ENCODE measurements at places on chromosomes 6 and 20.

DNA sequence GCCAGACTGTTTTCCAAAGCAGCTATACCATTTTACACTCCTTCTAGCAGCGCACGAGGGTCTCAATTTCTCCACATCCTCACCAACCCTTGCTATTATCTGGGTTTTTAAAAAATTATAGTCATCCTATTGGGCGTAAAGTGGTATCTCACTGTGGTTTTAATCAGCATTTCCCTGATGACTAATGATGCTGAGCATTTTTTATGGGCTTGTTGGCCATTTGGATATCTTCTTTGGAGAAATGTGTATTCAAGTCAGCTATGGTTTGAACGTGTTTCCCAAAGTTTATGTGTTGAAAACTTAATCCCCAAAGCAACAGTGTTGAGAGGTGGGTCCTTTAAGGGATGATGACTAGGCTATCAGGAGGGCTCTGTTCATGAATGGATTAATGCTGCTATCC lies 6.7 kb downstream of the MCUR1 start:
- DNase-seq: no peak

- no peak for DNase-seq
Observed at GRCh38 chr6:149939356-149939648, 2.5 kb upstream of the ULBP2 start.

- no peak for DNase-seq
Observed at GRCh38 chr20:33273117-33273851, 9.7 kb upstream of the BPIFB1 start.

- DNase-seq: no peak
Observed at GRCh38 chr20:48788486-48789072, 39.2 kb downstream of the PREX1 start.

DNA sequence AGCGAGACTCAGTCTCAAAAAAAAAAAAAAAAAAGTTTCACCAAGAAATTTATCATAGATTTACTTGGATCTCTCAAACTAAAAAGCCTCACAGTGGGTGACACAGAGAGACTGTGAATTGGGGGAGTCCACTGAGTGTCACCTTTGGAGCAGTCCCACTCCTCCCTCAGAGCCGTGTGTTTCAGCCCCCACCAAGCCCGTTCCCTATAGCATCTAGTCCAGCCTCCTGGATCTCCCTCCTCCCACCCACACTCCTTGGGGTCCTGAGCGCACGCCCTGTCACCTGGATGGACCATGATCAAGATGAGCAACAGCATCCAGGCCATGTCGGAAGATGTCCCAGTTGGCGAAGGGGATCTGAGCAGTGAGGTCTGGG lies 422 bp downstream of the NCR3 start:
- no peak for DNase-seq

DNA sequence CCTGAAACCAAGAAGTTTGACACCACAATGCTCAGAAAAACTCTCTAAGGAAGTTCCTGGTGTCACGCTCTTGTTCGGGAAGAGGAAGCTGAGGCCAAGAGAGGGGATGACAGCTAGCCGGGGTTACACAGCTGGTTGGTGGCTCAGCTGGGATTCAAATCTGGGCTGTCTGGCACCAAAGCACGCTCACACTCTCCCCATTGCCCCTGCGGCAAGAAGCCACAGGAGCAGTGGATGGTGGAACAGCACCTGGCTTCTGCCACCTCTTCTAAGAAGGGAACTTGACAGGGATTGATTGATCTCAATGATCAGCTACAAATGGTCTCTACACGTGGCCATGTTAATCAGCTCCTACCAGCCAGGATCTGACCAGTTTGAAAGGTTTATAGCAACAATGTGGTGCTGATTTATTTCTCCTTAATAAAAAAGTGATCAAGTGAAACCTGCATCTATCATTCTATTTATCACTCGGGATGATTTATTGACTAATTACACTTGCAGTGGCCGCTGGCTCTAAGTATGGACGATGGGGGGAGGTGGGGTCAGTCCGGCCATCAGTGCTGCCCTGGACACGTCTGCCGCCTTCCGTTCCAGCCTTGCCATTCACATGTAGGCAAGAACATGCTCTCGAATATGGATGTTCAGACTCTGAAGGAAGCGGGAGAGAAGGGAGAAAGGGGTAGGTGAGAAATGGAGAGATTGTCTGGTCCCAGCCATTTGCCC lies 71.9 kb upstream of the TOP1 start:
- DNase-seq: peak; percentile 21

DNA sequence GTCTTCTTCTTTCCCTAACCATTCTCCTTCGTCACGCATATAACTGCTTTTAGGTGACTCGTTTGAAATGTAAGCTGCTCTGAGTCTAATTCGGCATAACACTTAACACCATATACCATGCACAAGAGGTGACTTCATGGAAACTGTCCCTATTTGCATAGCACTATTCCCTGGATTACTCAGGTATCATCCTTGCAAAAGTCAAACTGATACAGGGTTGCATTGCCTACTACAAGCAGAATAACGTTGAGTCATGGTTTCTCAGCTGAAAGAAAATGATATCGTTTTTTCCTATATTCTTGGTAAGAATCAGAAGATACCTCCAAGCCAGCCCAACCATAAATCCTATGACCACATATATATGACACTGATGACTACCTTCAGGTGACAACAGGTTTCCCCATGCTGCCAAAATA lies 227.5 kb downstream of the ATXN1 start:
- DNase-seq: no peak

GRCh38 chr20:10669843-10670446 lies 3.9 kb downstream of the JAG1 start:
- DNase-seq: no peak

DNA sequence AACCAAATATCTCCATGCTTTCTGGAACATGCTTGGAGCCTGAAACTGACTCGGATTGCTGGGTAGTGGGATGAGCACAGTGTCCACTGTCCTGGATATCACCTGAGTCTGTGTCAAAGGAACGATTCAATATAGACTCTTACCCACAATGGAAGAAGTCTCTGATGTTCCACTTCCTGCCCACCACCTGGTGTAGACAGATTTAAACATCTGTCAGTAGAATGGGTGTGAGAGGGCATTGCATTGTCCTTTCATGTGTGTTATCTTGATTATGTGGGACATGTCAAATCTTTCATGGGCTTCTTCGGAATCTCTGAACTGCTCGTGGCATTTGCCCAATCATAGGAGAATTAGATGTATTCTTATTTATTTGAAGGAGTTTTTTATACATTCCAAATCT lies 20.8 kb downstream of the ULBP3 start:
- DNase-seq: no peak

DNA sequence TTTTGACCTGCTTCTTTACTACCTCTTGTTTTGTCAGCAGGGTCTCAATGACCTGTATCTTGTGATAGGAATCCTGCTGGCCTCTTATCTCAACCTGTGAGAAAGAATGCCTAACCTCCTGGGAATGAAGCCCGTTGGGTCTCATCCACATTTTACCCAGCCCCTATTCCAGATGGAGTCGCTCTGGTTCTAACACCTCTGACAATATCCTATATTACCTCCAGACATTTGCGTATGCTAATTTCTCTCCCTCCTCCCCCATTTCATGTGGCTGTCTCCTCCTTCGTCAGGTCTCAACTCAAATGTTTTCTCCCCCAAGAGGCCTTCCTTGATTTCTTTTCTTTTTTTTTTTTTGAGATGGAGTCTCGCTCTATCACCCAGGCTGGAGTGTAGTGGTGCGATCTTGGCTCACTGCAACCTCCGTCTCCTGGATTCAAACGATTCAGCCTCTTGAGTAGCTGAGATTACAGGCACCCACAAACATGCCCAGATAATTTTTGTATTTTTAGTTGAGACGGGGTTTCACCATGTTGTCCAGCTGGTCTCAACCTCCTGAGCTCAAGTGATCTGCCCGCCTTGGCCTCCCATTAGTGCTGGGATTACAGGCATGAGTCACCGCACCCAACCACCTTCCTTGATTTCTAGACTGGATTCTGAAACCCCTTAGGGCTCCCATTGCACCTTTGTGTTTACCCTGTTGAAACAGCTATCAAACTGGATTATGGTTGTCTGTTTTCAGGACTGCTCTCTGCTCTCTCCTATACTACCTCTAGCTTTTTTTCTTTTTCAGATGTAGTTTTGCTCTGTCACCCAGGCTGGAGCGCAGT lies 49.5 kb upstream of the B4GALT5 start:
- no peak for DNase-seq

DNA sequence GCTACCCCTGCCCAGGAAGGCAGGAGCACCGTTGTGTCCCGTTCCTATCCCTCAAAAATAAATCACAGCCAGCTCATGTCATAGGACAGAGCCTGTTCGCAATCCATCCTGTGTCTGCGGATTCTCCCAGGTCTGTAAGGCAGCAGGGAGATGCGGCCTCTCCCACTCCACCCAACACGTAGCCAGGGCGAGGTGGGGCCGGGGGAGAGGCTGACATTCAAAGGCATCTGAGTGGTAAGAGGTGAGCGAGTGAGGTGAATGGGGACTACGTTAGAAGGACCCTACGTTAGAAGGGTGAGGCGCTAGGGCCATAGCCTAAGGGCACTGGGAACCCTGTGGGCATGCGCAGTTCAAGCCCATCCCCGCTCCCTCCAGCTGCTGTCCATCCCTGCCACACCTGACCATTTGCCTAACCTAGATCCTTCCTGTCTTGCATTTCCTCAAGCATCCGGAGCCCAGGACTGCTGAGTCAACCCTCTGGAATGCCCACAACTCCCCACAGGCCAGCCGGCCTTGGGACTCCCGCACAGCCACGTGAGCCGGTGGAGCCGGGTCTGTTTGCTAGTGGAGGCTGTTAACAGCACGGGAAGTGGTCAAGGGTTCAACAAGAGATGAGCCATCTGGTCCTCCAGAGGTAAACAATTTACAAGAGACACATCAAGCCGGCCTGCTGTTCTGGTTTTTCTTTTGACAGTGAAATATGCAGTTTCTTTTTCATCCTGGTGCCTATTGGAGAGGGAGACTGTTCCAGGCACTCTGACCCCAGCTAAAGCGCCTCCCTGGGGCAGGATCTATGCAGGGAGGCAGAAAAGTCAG lies 45.9 kb downstream of the RIPOR3 start:
- no peak for DNase-seq

DNA sequence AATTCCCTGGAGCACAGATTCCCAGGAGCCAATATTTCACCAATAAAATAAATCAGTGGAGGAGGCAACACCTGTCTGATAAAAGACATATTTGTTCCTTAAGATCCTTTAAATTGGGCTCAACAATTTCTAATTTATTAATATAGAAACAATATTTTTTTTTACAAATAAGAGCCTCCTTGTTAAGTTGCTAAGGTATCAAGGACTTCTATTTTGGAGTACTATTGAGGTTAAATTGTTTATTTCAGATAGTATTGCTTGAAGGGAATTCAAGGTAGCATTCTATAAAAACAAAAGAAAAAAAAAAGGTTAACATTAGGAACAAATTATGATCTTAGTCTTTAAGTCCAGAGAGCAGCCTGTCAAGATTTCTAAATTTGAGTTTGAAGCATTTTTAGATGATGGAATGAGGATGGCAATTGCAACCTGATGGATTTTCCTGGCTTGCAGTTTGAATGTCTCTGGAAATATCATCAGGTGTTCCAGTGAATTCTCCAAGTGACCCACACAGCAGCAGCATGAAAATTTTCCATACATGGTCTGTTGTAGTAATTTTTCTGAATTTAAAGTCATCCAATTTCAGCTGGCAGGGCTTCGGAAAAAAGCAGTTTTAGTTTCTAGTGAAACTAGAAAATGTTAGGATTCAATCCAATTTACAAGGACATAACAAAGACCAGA lies 19.3 kb upstream of the NCR2 start:
- no peak for DNase-seq

GRCh38 chr6:90293319-90293953 lies 3.2 kb downstream of the BACH2 start:
- no peak for DNase-seq

DNA sequence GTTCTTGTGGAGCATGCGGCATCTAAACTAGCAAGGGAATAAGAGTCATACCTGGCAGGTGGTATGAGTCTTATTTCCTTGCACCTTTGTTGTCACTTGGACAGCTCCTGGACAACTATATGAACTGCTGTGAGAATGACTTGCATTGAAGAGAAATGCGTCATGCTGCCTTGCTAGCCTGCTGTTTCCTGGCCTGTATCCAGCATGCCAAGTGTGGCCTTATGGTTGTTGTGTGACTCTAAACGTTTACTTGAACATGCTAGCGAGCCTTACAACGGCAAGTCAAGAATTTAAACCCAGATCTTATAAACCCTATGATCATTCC lies 90.4 kb downstream of the CEP162 start:
- no peak for DNase-seq

DNA sequence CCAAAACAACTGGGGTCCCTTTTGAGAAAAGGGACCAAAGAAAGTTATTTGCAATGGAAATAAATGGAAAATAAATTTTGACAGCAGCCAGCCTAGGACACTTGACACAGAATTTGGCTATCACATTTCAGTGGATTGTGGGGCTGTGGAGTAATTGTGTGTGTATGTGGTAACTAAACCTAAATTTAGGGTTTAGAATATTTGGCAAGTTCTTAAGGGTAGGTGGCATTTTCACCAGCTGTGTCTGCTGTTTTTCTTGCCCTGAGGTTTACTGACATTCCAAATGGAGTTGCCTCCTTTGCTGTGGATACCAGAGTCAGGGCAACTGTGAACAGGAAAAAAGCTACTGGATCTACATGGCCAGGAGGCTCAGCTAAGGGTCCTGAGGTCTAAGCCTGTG lies 270.9 kb downstream of the SLC24A3 start:
- no peak for DNase-seq

- no peak for DNase-seq
Observed at GRCh38 chr6:147055821-147056392, 148.3 kb upstream of the STXBP5 start.

DNA sequence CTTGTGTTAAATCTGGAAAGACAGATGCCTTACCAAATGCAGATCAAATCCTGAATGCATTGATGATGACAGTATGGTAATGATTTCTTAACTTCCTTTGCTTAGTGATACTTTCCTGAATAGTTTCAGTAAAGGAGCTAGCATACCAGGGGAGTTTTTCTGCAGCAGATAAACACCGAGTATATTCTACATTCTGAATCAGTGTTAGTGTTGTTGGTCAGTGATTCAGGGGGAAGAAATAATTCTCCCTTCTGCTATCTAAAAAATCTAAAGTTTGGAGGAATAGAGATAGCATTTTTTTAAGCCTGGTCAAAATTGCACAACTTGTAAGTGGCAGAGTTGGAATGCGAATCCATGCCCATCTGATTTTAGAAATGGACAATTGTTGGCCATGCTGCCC lies 512.2 kb upstream of the MARCKS start:
- DNase-seq: no peak

GRCh38 chr6:2630891-2631571 lies 119.7 kb downstream of the MYLK4 start:
- DNase-seq: no peak

GRCh38 chr20:36861875-36862801 lies 13.8 kb upstream of the TLDC2 start:
- no peak for DNase-seq

Measured in CD4-positive, alpha-beta T cell treated with Interleukin-1 beta for 1 hour (primary cell).